ENCODE measurements at places on chromosomes 16 and 17. TPM values are rescaled to one million over a fixed set of nuclear protein-coding genes. Genes with fewer than 3 reads are reported as not detected.
A peak's percentile ranks its signal among the peaks of the same experiment; 100 is the strongest.

- H3K27ac ChIP-seq: no peak overlapping the region
- H3K4me3 ChIP-seq: no peak overlapping the region
- peaks cover 15% of the 10 kb centered on the region for H3K4me1 ChIP-seq
- H3K27me3 ChIP-seq: no peaks in the 10 kb centered on the region
Observed at GRCh38 chr16:87127061-87127765, 190.0 kb downstream of the C16orf95 start.

DNA sequence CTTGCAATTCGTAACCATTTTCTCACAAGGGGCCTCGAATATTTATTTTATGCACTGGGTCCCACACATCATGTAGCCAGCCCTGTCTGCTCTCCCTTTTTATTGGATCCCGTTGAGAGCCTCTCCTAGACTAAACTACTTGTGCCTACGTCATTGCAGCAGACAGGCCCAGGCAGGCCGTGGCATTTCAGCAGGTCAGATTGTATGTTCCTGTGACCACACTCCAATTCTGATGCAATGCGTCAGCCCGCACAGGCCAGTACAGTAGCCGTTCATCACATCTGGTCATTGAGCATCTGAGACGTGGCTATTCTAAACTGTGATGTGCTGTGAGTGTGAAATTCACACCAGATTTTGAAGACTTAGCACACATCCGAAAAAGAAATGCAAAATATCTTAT lies 42.2 kb downstream of the ABAT start:
- H3K4me3 ChIP-seq: no peak overlapping the region
- no peaks in the 10 kb centered on the region for H3K36me3 ChIP-seq
- peaks cover 25% of the 10 kb centered on the region for H3K4me1 ChIP-seq
- no peak overlapping the region for H3K27ac ChIP-seq
- no peaks in the 10 kb centered on the region for H3K27me3 ChIP-seq
- no peak for DNase-seq

Gene NME3
- total RNA-seq: 42.5 TPM

Gene EVI2B
- total RNA-seq: not detected

GRCh38 chr17:59154721-59155438 lies at the start of gene SKA2:
SKA2 (minus strand) TSS chr17:59155186; CDS start chr17:59155163, 23 bp downstream.
- DNase-seq: peak; percentile 99
- no peaks in the 10 kb centered on the region for H3K27me3 ChIP-seq
- peak within 1 kb of the TSS; percentile 98 for H3K27ac ChIP-seq
- H3K4me3 ChIP-seq: peak within 1 kb of the TSS; percentile 71

Gene LIG3
- total RNA-seq: 97.0 TPM

GRCh38 chr17:1438593-1439083 lies 17.4 kb downstream of the CRK start:
- H3K4me3 ChIP-seq: no peak overlapping the region
- no peak overlapping the region for H3K27ac ChIP-seq
- no peaks in the 10 kb centered on the region for H3K36me3 ChIP-seq
- H3K4me1 ChIP-seq: no peaks in the 10 kb centered on the region
- DNase-seq: no peak

DNA sequence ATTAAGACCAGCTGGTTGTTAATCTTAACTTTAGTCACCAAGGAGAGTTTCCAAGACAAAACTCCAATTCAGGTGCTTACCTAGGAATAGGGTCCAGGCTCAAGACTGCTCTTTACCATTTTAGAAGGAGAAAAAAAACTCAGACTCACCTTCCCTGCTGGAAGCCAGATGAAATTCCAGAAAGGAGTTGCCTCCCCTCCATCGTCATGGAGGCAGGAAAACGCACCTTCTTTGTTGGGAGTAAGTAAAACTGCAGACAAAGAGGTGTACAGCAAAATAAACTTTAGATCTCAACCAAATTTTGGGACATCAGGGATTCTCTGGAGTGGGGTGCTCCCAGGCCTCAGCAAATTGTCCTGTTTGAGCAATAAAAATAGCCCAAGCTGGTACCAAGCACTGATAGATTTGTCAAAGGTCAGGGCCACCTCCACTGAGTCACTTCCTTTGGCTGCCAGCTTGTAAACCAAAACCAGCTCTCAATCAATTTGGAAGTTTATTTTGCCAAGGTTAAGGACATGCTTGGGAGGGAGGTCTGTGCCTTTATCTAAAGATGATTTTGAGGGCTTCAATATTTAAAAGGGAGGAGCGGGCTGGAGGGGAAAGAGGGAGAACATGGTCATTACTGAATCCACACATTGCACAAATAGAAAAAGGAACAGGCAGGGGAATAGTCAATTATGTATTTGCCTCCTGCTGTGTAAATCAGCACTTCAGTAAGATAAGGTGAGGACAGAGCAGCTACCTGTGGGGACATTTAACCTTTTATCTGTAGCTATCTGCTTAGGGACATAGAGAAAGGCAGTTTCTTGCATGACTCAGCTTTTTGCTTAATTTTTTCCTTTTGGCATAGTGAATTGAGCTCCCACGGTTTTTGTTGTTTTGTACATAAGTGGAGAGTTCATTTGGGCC lies 1.5 kb upstream of the ALDH3A2 start:
- peaks cover 32% of the 10 kb centered on the region for H3K4me1 ChIP-seq
- H3K27ac ChIP-seq: no peak overlapping the region
- no peaks in the 10 kb centered on the region for H3K27me3 ChIP-seq
- H3K4me3 ChIP-seq: peak overlapping the region; percentile 79
- no peaks in the 10 kb centered on the region for H3K36me3 ChIP-seq

- H3K27ac ChIP-seq: no peak overlapping the region
- no peak for DNase-seq
- H3K27me3 ChIP-seq: no peaks in the 10 kb centered on the region
- no peak overlapping the region for H3K4me3 ChIP-seq
- no peaks in the 10 kb centered on the region for H3K4me1 ChIP-seq
- no peaks in the 10 kb centered on the region for H3K36me3 ChIP-seq
Observed at GRCh38 chr16:67451704-67452435, 20.9 kb downstream of the HSD11B2 start.

GRCh38 chr17:29571883-29572681 lies 3.6 kb downstream of the TP53I13 start:
- no peak overlapping the region for H3K27ac ChIP-seq
- no peaks in the 10 kb centered on the region for H3K36me3 ChIP-seq
- H3K4me3 ChIP-seq: no peak overlapping the region
- H3K4me1 ChIP-seq: peaks cover 15% of the 10 kb centered on the region
- peaks cover 9% of the 10 kb centered on the region for H3K27me3 ChIP-seq
- DNase-seq: no peak

Gene HOXB13
- not detected for total RNA-seq

GRCh38 chr17:44919885-44920564 lies 4.7 kb upstream of the GFAP start:
- no peak overlapping the region for H3K27ac ChIP-seq
- no peak overlapping the region for H3K4me3 ChIP-seq
- H3K36me3 ChIP-seq: no peaks in the 10 kb centered on the region
- peaks cover 35% of the 10 kb centered on the region for H3K4me1 ChIP-seq
- DNase-seq: peak; percentile 88

Gene SPATA2L
- total RNA-seq: 13.2 TPM

Gene NTN3
- 1.7 TPM for total RNA-seq

DNA sequence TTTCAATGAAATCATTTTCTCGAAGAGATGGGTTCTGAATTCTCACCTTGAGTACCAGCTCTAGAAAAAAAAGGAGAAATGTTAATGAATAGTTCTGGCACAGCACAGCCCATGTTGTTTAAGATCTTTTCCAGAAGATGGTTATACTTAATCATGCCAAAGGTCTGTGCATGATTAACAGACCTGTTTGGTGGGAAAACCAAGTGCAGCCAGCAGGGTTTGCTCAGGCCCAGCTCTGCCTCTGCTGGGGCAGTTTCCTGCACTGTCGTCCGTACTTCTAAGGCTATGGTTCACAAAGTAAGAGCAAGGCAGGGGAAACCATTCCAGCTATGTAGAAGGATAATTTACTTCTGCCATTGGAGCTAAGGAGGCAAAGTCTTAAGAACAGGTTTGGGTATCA lies 10.7 kb downstream of the ANKRD40 start:
- peaks cover 3% of the 10 kb centered on the region for H3K4me1 ChIP-seq
- no peak overlapping the region for H3K27ac ChIP-seq
- H3K27me3 ChIP-seq: no peaks in the 10 kb centered on the region
- no peak overlapping the region for H3K4me3 ChIP-seq
- no peak for DNase-seq

Gene NPIPA2
- 2.7 TPM for total RNA-seq

- no peak overlapping the region for H3K27ac ChIP-seq
- no peak for DNase-seq
- no peak overlapping the region for H3K4me3 ChIP-seq
- H3K36me3 ChIP-seq: peaks cover 8% of the 10 kb centered on the region
- no peaks in the 10 kb centered on the region for H3K4me1 ChIP-seq
Observed at GRCh38 chr17:1420981-1421380, 21.0 kb upstream of the YWHAE start.

Gene MMP2
- 23.1 TPM for total RNA-seq

GRCh38 chr16:84597931-84598351 lies 19.9 kb downstream of the COTL1 start:
- H3K4me3 ChIP-seq: no peak overlapping the region
- H3K27ac ChIP-seq: no peak overlapping the region
- peaks cover 42% of the 10 kb centered on the region for H3K4me1 ChIP-seq
- no peaks in the 10 kb centered on the region for H3K36me3 ChIP-seq
- no peaks in the 10 kb centered on the region for H3K27me3 ChIP-seq

DNA sequence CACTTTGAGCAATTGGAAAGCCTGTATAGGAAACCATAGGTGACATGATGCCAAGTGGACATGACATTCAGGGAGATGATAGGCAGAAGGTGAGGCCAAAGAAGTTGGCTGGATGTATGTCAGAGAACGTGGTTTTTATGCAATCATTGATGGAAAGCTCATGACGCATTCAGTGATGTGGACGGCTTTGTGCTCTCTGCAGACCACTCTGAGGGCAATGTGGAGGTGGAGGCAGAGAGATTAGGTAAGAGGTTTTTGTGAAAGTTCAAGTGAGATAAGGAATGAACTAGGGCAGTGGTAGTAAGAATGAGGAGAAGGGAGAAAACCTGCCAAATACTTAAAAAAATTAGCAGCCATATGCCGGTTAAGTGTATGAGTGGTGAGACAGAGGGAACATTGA lies 99.0 kb downstream of the PRKCA start:
- DNase-seq: no peak
- no peaks in the 10 kb centered on the region for H3K27me3 ChIP-seq
- H3K4me1 ChIP-seq: peaks cover 6% of the 10 kb centered on the region
- no peak overlapping the region for H3K27ac ChIP-seq

Gene TMEM256
- total RNA-seq: 152 TPM

- no peak for DNase-seq
- H3K27me3 ChIP-seq: no peaks in the 10 kb centered on the region
- H3K36me3 ChIP-seq: no peaks in the 10 kb centered on the region
- peaks cover 2% of the 10 kb centered on the region for H3K4me1 ChIP-seq
- H3K27ac ChIP-seq: no peak overlapping the region
Observed at GRCh38 chr16:85152414-85153030, 40.2 kb upstream of the CIBAR2 start.

- peaks cover 16% of the 10 kb centered on the region for H3K27me3 ChIP-seq
- H3K4me1 ChIP-seq: peaks cover 13% of the 10 kb centered on the region
- H3K27ac ChIP-seq: no peak overlapping the region
- H3K4me3 ChIP-seq: peak overlapping the region; percentile 82
Observed at GRCh38 chr17:50426814-50427787, 1.1 kb downstream of the ACSF2 start.

DNA sequence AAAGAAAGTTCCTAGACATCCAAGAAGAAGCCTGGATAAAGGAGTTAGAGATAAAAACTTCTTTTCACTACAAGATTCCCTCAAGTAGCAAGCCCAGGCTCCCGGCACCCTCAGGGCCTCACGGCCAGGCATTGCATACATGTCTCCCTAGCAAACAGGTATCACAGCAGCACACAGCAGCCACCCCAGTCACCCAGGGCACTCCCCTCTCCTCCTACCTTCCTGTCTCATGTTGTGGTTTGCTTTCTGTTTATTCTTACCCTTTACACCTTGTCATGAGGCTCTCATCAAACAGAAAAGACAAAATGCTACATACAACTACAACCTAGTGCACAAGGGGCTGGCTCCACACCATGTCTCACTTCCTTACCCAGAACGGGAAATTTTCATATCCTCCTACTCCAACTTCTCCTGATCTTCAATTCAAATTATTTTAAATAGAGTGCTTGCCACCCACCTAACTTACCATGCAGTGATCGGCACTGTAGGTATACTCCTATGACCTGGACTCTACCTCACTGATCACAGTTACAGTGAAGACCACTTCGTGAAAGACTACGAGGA lies 42.7 kb downstream of the XPO6 start:
- no peaks in the 10 kb centered on the region for H3K27me3 ChIP-seq
- no peak overlapping the region for H3K27ac ChIP-seq
- H3K4me1 ChIP-seq: no peaks in the 10 kb centered on the region
- H3K4me3 ChIP-seq: no peak overlapping the region
- no peak for DNase-seq
- no peaks in the 10 kb centered on the region for H3K36me3 ChIP-seq

DNA sequence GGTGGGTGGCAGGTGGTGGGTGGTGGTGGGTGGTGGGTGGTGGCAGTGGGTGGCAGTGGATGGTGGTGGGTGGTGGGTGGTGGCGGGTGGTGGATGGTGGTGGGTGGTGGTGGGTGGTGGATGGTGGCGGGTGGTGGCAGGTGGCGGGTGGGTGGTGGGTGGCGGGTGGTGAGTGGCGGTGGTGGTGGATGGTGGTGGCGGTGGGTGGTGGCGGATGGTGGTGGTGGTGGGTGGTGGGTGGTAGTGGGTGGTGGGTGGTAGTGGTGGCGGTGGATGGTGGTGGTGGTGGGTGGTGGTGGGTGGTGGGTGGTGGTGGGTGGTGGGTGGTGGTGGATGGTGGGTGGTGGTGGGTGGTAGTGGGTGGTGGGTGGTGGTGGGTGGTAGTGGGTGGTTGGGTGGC lies 423.8 kb upstream of the PSMD7 start:
- no peaks in the 10 kb centered on the region for H3K27me3 ChIP-seq
- H3K4me1 ChIP-seq: no peaks in the 10 kb centered on the region
- no peak overlapping the region for H3K27ac ChIP-seq
- no peak for DNase-seq

Gene ZNF469
- 0.03 TPM for total RNA-seq

Gene HOXB4
- total RNA-seq: not detected

DNA sequence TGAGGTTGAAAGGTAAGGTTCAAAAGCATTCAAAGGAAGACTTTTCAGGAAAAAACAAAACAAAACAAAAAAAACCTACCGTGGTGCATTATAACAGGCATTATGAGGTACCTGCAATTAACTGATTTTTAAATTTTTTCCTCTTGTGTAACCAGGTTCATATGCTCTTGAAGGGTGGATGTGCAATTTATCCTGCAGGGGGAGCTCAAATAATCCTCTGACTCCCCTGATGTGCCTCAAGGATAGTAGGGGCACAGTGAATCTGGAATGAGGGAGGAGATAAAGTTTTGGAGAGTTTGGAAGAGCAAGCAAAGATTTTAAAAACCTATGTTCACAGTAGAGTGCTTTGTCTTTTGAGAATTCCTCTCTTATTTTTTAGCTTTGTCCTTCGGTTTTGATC lies 1349.4 kb downstream of the CDH8 start:
- H3K27ac ChIP-seq: no peak overlapping the region
- H3K27me3 ChIP-seq: no peaks in the 10 kb centered on the region
- H3K36me3 ChIP-seq: no peaks in the 10 kb centered on the region
- no peaks in the 10 kb centered on the region for H3K4me1 ChIP-seq
